Pancreas (tissue), 10 donors: ENCODE measurements at places on chromosomes 3 and 15. TPM values are rescaled to one million over a fixed set of nuclear protein-coding genes. Genes with fewer than 3 reads are reported as not detected.

- H3K27me3 ChIP-seq, result no peaks in the 10 kb centered on the region
- no peak for DNase-seq
- peak overlapping the region; percentile 67 for H3K4me3 ChIP-seq
Measured at GRCh38 chr3:126181398-126181725, 976 bp upstream of the ALDH1L1 start.

Gene SEMA7A
- total RNA-seq, result 1.4 TPM

Gene MED12L
- 0.88 TPM for total RNA-seq

DNA sequence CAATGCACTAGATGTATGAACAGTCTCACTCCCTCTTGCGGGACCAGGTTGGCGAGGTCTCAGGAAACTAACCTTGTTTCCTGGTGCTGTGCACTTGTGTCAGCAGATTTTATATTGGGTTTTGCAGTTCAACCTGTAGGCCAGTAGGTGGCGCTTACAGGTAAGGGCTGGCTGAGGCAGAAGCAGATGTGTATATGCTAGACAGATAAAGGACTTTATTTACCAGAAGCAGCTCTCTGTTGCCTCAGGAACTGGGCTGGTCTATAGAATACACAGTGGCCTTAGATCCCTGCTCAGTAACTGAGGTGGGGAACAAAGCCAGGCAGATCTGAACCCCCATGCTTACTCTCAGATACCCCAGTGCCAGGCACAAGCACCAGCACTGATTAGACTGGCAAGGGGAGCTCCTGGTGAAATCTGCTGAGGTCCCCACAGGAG lies 296.8 kb downstream of the DOCK3 start:
- no peaks in the 10 kb centered on the region for H3K4me1 ChIP-seq
- no peaks in the 10 kb centered on the region for H3K27me3 ChIP-seq
- H3K27ac ChIP-seq, result no peak overlapping the region
- DNase-seq, result peak; percentile 19

- no peaks in the 10 kb centered on the region for H3K4me1 ChIP-seq
- H3K4me3 ChIP-seq, result no peak overlapping the region
- no peak for DNase-seq
- H3K36me3 ChIP-seq, result no peaks in the 10 kb centered on the region
- no peaks in the 10 kb centered on the region for H3K27me3 ChIP-seq
- peak overlapping the region; percentile 16 for H3K27ac ChIP-seq
Measured at GRCh38 chr15:70140543-70141375, 43.0 kb upstream of the TLE3 start.

DNA sequence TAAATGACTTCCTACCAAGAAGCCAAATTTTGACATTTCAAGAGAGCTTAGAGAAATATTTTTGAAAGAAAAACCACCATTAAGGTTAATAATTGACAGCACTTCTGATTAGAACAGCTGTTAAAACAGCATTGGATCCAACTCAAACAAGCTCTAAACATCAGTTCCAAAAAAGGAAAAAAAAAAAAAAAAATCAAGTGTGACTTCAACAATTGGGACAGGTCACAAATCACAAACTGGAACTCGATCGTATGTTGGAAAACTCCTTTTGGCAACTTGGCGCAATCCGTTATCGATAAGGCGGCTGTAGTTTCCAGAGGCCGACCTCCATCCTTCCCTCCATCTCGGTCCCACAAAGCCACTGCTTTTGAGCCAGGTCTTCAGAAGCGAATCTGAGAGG lies 17.8 kb downstream of the TLE3 start:
- no peaks in the 10 kb centered on the region for H3K27me3 ChIP-seq
- H3K36me3 ChIP-seq, result no peaks in the 10 kb centered on the region
- H3K4me1 ChIP-seq, result peaks cover 15% of the 10 kb centered on the region

- peaks cover 11% of the 10 kb centered on the region for H3K36me3 ChIP-seq
- H3K4me1 ChIP-seq, result peaks cover 21% of the 10 kb centered on the region
- peak; percentile 96 for DNase-seq
Measured at GRCh38 chr15:52679232-52680040, at the start of gene ATOSA. ATOSA (minus strand) TSS chr15:52679388; CDS start chr15:52678021, 1,367 bp downstream.

DNA sequence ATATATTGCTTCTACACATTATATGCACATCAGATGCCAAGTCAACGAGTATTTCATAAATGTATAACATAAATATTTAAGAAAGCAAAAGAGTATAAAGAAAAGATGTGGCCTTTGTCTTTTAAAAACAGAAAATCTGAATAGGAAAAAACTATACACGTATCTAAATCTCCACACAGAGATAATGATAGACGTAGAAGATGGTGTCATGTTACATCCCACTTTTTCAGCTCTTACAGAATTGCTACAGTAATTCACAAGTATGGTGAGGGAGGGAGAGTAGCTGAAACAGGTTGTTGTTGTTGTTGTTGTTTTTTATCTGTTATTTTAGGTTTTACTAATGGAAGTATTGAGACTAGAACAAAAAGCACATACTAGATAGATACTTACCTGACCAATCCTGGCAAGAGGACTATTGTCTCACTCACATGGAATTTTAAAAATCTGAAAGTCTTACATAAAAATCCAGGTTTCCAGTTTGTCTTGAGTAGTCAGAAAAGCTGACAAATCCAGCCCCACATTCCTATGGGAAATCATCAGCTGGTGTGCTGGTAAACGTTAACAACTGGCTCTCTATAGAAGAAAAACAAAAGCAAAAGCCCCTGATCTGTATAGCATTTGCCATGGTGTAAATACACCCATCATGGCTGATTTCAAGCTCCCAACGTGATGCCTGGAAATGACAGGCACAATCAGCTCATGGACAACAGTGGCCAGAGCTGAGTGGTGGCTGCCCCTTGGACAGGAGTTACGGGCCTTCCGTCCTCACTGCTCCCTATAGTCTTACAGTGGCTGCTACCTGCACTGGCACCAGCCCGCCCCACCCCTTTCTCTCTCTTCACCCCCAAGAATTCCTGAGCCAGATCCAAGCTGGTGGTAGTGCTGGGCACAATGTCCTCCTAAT lies 47.4 kb upstream of the VGLL4 start:
- no peaks in the 10 kb centered on the region for H3K36me3 ChIP-seq
- H3K27ac ChIP-seq, result no peak overlapping the region
- no peak overlapping the region for H3K4me3 ChIP-seq
- DNase-seq, result no peak

GRCh38 chr3:14398797-14399106 lies 3.7 kb upstream of the SLC6A6 start:
- no peaks in the 10 kb centered on the region for H3K27me3 ChIP-seq
- H3K36me3 ChIP-seq, result no peaks in the 10 kb centered on the region
- peaks cover 2% of the 10 kb centered on the region for H3K4me1 ChIP-seq
- H3K27ac ChIP-seq, result no peak overlapping the region
- no peak for DNase-seq
- H3K4me3 ChIP-seq, result no peak overlapping the region

Gene PLA2G4D
- total RNA-seq, result not detected

Gene GHSR
- not detected for total RNA-seq

- no peaks in the 10 kb centered on the region for H3K4me1 ChIP-seq
- no peak overlapping the region for H3K4me3 ChIP-seq
- no peak for DNase-seq
- no peak overlapping the region for H3K27ac ChIP-seq
Measured at GRCh38 chr3:63429905-63430304, 151.8 kb downstream of the SYNPR start.

Gene C3orf52
- 23.7 TPM for total RNA-seq

- H3K36me3 ChIP-seq, result no peaks in the 10 kb centered on the region
- DNase-seq, result no peak
- H3K27me3 ChIP-seq, result no peaks in the 10 kb centered on the region
- no peaks in the 10 kb centered on the region for H3K4me1 ChIP-seq
- no peak overlapping the region for H3K4me3 ChIP-seq
Measured at GRCh38 chr3:141722081-141722480, 16.0 kb upstream of the RNF7 start.

- H3K36me3 ChIP-seq, result no peaks in the 10 kb centered on the region
- peaks cover 8% of the 10 kb centered on the region for H3K4me1 ChIP-seq
Measured at GRCh38 chr3:12987602-12988001, 85.6 kb downstream of the IQSEC1 start.

Gene TNFAIP8L3
- total RNA-seq, result 1.8 TPM

Gene CRELD1
- total RNA-seq, result 11.3 TPM

Gene CDHR4
- not detected for total RNA-seq

DNA sequence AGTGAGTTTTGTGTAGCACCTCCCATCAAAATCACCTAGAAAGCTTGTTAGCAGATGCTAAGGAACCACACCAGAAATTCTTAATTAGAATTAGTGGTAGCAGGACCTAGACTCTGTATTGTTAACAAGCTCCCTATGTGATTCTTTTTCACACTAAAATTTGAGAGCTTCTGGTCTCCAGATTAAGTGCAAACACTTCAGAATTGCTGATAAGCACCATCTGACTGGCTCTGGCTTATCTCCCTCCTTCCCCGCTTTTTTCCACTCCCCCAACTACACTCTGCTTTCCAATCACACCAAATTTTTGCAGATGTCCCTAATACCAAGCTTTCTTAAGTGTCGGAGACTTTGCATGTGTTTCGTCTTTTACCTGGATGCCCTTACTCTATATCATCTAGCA lies 410.1 kb upstream of the DPH6 start:
- no peaks in the 10 kb centered on the region for H3K36me3 ChIP-seq
- H3K4me3 ChIP-seq, result no peak overlapping the region
- no peak overlapping the region for H3K27ac ChIP-seq
- DNase-seq, result no peak
- no peaks in the 10 kb centered on the region for H3K27me3 ChIP-seq
